Fibroblast of villous mesenchyme (primary cell): ENCODE measurements at places on chromosomes 3 and 15.

- DNase-seq, result no peak
Observed at GRCh38 chr3:59084583-59084982, 34.8 kb upstream of the CFAP20DC start.

DNA sequence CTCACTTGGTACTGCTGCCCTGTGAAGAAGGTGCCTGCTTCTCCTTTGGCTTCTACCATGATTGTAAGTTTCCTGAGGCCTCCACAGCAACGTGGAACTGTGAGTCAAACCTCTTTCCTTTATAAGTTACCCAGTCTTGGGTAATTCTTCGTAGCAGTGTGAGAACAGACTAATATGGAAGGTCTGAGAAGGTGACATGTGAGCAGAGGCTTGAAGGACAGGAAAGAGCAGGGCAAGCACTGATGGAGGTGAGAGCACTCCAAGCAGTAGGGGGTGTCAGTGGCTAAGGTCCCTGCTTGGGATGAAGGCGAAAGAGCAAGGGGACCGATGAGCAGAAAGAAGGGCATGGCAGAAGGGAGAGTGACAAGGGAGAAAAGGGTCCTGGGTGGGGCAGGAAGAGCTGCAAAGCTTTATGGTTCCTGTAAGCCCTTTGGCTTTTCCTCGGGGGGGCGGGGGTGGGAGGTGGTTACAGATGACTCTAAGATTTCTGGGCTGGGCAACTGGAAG is 3.5 kb downstream of the EIF4E3 start:
- DNase-seq, result no peak

GRCh38 chr3:46406788-46407611 is at the start of the genes CCR5AS and CCRL2:
Gene CCR5AS, minus strand, starts transcription at chr3:46407066.
Gene CCRL2, plus strand, starts transcription at chr3:46407259. Its CDS starts 821 bp downstream, at chr3:46408080.
- DNase-seq, result peak; percentile 52

- DNase-seq, result peak; percentile 40
Observed at GRCh38 chr3:32453346-32453745, 49.3 kb downstream of the CMTM6 start.

DNA sequence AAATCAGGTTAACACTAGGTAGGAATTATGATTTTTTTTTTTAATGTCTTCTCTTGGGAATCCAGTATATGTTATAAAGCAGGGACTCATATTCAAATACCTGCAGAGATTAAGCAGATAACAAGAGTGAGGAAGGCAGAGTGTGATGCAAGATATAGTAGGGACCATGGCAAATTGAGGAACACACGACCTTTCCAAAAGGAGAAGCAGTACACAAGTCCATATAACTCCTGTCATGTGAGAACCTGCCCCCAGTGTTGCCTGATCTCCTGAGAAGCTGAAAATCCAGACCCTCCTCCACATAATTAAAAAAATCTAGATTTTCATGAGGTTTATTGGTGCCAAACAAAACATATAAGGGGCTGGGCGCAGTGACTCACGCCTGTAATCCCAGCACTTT is 3.6 kb downstream of the RFC4 start:
- DNase-seq, result no peak

- DNase-seq, result no peak
Observed at GRCh38 chr3:141218162-141218835, 13.3 kb upstream of the PXYLP1 start.
